ENCODE measurements at places on chromosomes 16 and 17.

GRCh38 chr17:66542129-66542966 is 239.9 kb downstream of the PRKCA start:
- no peak for DNase-seq

- DNase-seq = no peak
Observed at GRCh38 chr17:28550858-28551257, 1.6 kb downstream of the UNC119 start.

GRCh38 chr17:18280249-18280648 is 19.8 kb downstream of the MIEF2 start:
- DNase-seq = no peak

- DNase-seq = no peak
Observed at GRCh38 chr16:87698676-87699199, 67.0 kb downstream of the KLHDC4 start.

- DNase-seq = no peak
Observed at GRCh38 chr16:72768591-72768990, 279.3 kb downstream of the ZFHX3 start.

- no peak for DNase-seq
Observed at GRCh38 chr16:4334724-4335495, 16.2 kb downstream of the PAM16 start.

DNA sequence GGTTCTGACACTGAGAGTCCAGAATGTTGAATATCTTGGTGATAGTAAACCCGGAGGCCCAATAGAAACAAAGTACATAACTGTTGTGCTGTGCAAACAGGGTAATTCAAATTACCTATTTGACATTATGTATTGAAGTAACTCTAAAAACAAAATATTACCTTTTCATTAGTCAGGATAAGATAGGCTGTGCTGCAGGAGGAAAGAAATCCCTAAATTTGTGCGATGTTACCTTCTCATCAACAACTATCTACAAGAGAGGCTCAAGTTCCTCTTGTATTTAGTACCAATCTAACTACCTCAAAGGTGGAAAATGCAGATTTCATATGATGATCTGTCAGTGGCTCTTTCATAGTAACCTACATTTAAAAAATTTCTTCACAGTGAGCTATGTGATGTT is 367.2 kb downstream of the ZFHX3 start:
- no peak for DNase-seq

- DNase-seq = no peak
Observed at GRCh38 chr16:66462912-66463311, 35.8 kb downstream of the BEAN1 start.
